ENCODE measurements at places on chromosomes 12 and 14. TPM values are rescaled to one million over a fixed set of nuclear protein-coding genes. Genes with fewer than 3 reads are reported as not detected.
A peak's percentile ranks its signal among the peaks of the same experiment; 100 is the strongest.

- no peaks in the 10 kb centered on the region for H3K27me3 ChIP-seq
- no peaks in the 10 kb centered on the region for H3K36me3 ChIP-seq
- H3K27ac ChIP-seq = no peak overlapping the region
- H3K4me1 ChIP-seq = no peaks in the 10 kb centered on the region
These were observed 598.7 kb downstream of the SOX5 start for GRCh38 chr12:23350808-23351207.

DNA sequence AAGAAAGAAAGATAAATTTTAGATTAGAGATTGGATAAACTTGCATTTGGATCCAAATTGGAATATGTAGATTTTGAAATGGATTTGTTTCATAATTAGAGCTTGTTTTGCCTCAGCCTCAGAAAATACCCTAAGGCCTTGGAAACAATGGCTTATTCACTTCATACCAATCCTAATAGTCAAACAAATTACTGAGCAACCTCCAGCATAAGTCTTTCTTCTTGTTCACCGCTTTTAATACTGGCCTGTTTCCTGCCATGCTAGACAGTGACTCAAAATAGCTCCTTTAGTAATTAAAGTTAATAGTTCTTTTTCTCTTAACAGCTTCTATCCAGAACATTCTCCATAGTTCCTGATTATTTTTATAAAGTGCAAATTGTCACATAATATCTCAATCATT is 110.9 kb upstream of the DNM1L start:
- no peaks in the 10 kb centered on the region for H3K27me3 ChIP-seq
- no peak overlapping the region for H3K27ac ChIP-seq
- DNase-seq = no peak

GRCh38 chr12:14710632-14711320 is 14.4 kb upstream of the GUCY2C start:
- DNase-seq = no peak
- peaks cover 3% of the 10 kb centered on the region for H3K36me3 ChIP-seq
- H3K27me3 ChIP-seq = peaks cover 24% of the 10 kb centered on the region
- no peaks in the 10 kb centered on the region for H3K4me1 ChIP-seq

DNA sequence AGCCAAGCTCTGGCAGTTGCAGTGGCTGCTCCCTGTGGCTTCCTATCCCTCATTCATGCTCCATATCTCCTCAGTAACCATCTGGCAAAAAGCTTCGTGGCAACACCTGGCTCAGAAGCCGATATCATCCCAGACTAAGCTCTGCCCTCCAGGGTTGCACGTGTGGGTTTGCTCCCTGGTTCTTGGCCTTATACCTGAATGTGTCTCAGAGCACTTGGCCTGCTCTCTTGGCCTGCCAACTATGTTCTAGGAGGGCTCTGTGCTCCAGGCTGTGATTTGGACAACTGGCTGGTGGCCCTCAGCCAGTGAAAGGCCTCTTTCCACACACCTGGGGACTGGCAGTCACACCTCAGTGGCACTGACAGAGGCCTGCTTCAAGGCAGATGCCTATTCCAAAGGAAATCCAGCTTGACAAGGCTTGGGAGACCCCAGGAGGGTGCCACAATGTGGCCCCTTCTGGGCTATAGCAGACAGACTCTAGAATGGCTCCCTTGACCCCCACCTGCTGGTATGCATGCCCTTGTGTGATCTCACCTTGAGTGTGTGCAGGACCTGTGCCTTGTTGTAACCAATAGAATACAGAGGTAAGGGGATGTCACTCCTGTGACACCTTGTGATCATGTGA is 10.5 kb downstream of the PLD4 start:
- peaks cover 4% of the 10 kb centered on the region for H3K4me1 ChIP-seq
- H3K36me3 ChIP-seq = peaks cover 10% of the 10 kb centered on the region
- no peaks in the 10 kb centered on the region for H3K27me3 ChIP-seq
- H3K4me3 ChIP-seq = no peak overlapping the region

DNA sequence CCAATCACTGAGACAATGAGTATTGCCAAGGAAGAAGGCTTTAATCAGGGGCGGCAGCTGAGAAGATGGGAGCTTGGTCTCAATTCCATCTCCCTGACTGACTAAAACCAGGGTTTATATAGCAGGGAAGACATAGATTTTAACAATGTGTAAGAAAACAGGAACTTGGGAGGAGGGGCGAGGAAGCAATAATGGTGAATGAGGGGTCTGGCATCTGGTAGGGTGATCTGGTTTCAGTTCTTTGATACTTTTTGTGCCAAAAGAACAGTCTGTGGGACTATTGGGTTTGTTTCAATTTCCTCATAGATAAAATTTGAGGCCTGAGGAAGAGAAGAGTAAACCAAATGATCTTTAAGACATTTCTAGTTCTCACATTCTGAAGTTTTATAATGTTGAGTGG is 49.2 kb downstream of the FUT8 start:
- no peak overlapping the region for H3K4me3 ChIP-seq
- no peaks in the 10 kb centered on the region for H3K27me3 ChIP-seq
- DNase-seq = no peak
- H3K4me1 ChIP-seq = peaks cover 24% of the 10 kb centered on the region
- no peak overlapping the region for H3K27ac ChIP-seq

GRCh38 chr14:35931346-35931745 is 105.2 kb downstream of the BRMS1L start:
- no peak overlapping the region for H3K27ac ChIP-seq
- peaks cover 22% of the 10 kb centered on the region for H3K27me3 ChIP-seq
- H3K4me3 ChIP-seq = no peak overlapping the region
- no peaks in the 10 kb centered on the region for H3K4me1 ChIP-seq

GRCh38 chr12:42167711-42168110 is 23.0 kb upstream of the GXYLT1 start:
- no peak for DNase-seq
- peaks cover 3% of the 10 kb centered on the region for H3K36me3 ChIP-seq
- peak overlapping the region; percentile 91 for H3K27ac ChIP-seq
- no peak overlapping the region for H3K4me3 ChIP-seq
- peaks cover 33% of the 10 kb centered on the region for H3K4me1 ChIP-seq

DNA sequence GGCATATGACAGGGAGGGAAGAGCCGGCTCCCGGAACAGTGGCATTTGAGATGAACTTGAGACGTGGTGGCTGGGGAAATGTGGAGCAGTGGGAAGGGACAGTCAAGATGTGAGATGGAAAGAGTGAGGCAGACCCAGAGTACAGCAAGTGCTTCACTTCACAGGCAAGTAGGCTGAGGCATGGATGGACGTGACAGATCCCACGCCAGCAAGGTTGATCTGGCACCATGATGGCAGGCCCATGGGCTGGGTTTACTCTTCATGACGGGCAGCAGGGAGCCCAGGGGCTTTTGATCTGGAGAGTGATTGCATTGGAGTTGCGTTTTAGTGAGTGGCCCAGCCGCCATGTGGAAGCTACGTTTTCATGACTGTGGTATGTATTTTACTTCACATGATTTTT is 17.9 kb upstream of the EML1 start:
- H3K27ac ChIP-seq = no peak overlapping the region
- no peak overlapping the region for H3K4me3 ChIP-seq
- no peak for DNase-seq
- peaks cover 5% of the 10 kb centered on the region for H3K36me3 ChIP-seq
- H3K27me3 ChIP-seq = no peaks in the 10 kb centered on the region

GRCh38 chr14:79658221-79658620 is 553.1 kb downstream of the DIO2 start:
- H3K36me3 ChIP-seq = no peaks in the 10 kb centered on the region
- no peak for DNase-seq
- no peak overlapping the region for H3K4me3 ChIP-seq
- H3K4me1 ChIP-seq = no peaks in the 10 kb centered on the region
- H3K27me3 ChIP-seq = no peaks in the 10 kb centered on the region
- no peak overlapping the region for H3K27ac ChIP-seq

- peaks cover 4% of the 10 kb centered on the region for H3K27me3 ChIP-seq
- H3K27ac ChIP-seq = no peak overlapping the region
- H3K4me3 ChIP-seq = no peak overlapping the region
- DNase-seq = no peak
- H3K36me3 ChIP-seq = no peaks in the 10 kb centered on the region
- peaks cover 6% of the 10 kb centered on the region for H3K4me1 ChIP-seq
These were observed 47.8 kb downstream of the TESPA1 start for GRCh38 chr12:54936736-54937135.

DNA sequence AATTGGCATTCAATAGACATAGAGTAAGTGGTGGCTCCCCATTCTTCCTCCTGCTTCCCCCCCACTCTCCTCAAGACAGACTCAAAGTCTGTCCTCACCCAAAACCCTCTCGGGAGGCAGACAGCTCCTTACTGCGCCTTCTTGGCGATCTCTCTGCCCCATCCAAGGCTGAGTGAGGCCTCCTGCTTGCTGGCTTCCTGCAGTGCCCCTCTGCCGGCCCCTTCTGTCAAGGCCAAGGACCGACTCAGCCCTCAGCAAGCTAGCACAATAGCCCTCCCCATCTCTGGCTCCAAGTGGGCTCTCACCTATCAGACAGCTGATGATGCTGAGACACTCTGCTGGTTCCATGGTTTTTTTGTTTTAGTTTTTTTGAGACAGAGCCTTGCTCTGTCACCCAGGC is 62.5 kb upstream of the DLK1 start:
- H3K27me3 ChIP-seq = peaks cover 11% of the 10 kb centered on the region
- no peaks in the 10 kb centered on the region for H3K36me3 ChIP-seq
- H3K27ac ChIP-seq = no peak overlapping the region

- peak overlapping the region; percentile 67 for H3K27ac ChIP-seq
- peaks cover 78% of the 10 kb centered on the region for H3K4me1 ChIP-seq
- no peaks in the 10 kb centered on the region for H3K27me3 ChIP-seq
- DNase-seq = no peak
These were observed 504.5 kb downstream of the PCNX1 start for GRCh38 chr14:71411738-71412137.

- no peak for DNase-seq
- H3K27me3 ChIP-seq = no peaks in the 10 kb centered on the region
- peaks cover 21% of the 10 kb centered on the region for H3K4me1 ChIP-seq
- no peak overlapping the region for H3K27ac ChIP-seq
- H3K4me3 ChIP-seq = no peak overlapping the region
These were observed 28.7 kb upstream of the CERS5 start for GRCh38 chr12:50195832-50196231.

DNA sequence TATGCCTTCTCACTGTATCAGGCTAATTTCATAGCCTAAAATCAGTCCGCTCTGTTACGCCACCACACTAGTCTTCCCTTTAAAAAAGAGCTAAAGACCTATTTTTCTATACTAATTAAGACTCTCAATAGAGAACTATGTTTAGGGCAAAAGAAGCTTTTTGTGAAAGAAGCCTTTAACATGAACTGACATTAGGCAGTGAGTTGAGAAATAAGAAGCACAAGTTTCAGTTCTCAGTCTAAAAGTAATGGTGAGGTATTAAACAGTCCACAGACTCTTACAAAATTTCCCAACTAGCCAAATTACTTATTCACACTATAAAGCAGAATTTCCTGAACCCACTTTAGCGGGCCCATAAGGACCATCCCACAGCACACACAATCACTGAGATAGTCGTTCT is 93.7 kb downstream of the SOX5 start:
- H3K27me3 ChIP-seq = no peaks in the 10 kb centered on the region
- peaks cover 2% of the 10 kb centered on the region for H3K36me3 ChIP-seq
- peaks cover 4% of the 10 kb centered on the region for H3K4me1 ChIP-seq
- DNase-seq = no peak

GRCh38 chr12:104738776-104739642 is 219.1 kb downstream of the SLC41A2 start:
- no peaks in the 10 kb centered on the region for H3K36me3 ChIP-seq
- H3K27ac ChIP-seq = no peak overlapping the region
- H3K4me1 ChIP-seq = peaks cover 50% of the 10 kb centered on the region
- no peak overlapping the region for H3K4me3 ChIP-seq
- no peaks in the 10 kb centered on the region for H3K27me3 ChIP-seq

GRCh38 chr14:24665440-24665991 is 31.5 kb upstream of the GZMB start:
- H3K4me3 ChIP-seq = no peak overlapping the region
- no peak for DNase-seq
- no peak overlapping the region for H3K27ac ChIP-seq

GRCh38 chr12:114998118-114998749 is 314.3 kb upstream of the TBX3 start:
- no peaks in the 10 kb centered on the region for H3K36me3 ChIP-seq
- no peak overlapping the region for H3K27ac ChIP-seq
- DNase-seq = no peak
- peaks cover 3% of the 10 kb centered on the region for H3K27me3 ChIP-seq
- no peaks in the 10 kb centered on the region for H3K4me1 ChIP-seq

GRCh38 chr14:38224338-38224737 is 16.6 kb downstream of the SSTR1 start:
- H3K27me3 ChIP-seq = peaks cover 1% of the 10 kb centered on the region
- H3K36me3 ChIP-seq = no peaks in the 10 kb centered on the region
- no peak overlapping the region for H3K27ac ChIP-seq
- H3K4me1 ChIP-seq = no peaks in the 10 kb centered on the region

GRCh38 chr14:72416892-72417291 is 477.0 kb downstream of the DPF3 start:
- H3K36me3 ChIP-seq = no peaks in the 10 kb centered on the region
- peaks cover 5% of the 10 kb centered on the region for H3K27me3 ChIP-seq
- H3K4me1 ChIP-seq = peaks cover 4% of the 10 kb centered on the region
- no peak overlapping the region for H3K4me3 ChIP-seq
- no peak overlapping the region for H3K27ac ChIP-seq

GRCh38 chr14:74347795-74348100 is 523 bp upstream of the VRTN start:
- no peak overlapping the region for H3K4me3 ChIP-seq
- H3K27me3 ChIP-seq = peaks cover 40% of the 10 kb centered on the region
- H3K27ac ChIP-seq = no peak overlapping the region

- no peaks in the 10 kb centered on the region for H3K27me3 ChIP-seq
- H3K4me3 ChIP-seq = no peak overlapping the region
- H3K4me1 ChIP-seq = peaks cover 27% of the 10 kb centered on the region
- peaks cover 6% of the 10 kb centered on the region for H3K36me3 ChIP-seq
These were observed 119.7 kb upstream of the MED13L start for GRCh38 chr12:116397148-116397547.

DNA sequence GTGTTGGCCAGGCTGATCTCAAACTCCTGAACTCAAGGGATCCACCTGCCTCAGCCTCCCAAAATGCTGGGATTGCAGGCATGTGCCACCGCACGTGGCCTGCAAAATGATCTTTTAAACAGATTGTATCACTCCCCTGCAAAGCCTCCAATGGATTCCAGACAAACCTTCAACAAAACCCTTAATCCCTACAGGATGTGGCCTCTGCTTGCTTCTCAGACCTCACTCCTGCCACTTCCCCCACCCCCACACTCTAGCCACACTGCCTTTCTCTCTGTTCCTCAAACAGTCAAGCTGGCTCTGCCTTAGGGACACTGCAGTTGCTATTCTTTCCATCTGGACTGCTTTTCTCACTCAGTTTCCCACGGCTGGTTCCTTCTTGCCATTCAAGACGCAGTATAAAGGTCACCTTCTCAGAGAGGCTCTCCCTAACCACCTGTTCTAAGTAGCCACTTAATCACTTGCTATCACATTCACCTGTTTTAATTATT is 47.3 kb upstream of the TMED10 start:
- H3K4me3 ChIP-seq = no peak overlapping the region
- H3K36me3 ChIP-seq = no peaks in the 10 kb centered on the region
- no peak for DNase-seq
- H3K27me3 ChIP-seq = no peaks in the 10 kb centered on the region
- H3K4me1 ChIP-seq = peaks cover 24% of the 10 kb centered on the region

- DNase-seq = no peak
- no peak overlapping the region for H3K4me3 ChIP-seq
- no peaks in the 10 kb centered on the region for H3K27me3 ChIP-seq
- H3K4me1 ChIP-seq = peaks cover 11% of the 10 kb centered on the region
- H3K27ac ChIP-seq = no peak overlapping the region
- H3K36me3 ChIP-seq = no peaks in the 10 kb centered on the region
These were observed 27.0 kb upstream of the HIF1A start for GRCh38 chr14:61668282-61668681.

Gene NRL
- total RNA-seq = 1.6 TPM

Gene LARP4
- 38.9 TPM for total RNA-seq

Gene AQP5
- total RNA-seq = not detected

Gene HSP90AA1
- 242 TPM for total RNA-seq

Gene POTEM
- not detected for total RNA-seq

Gene FOXN4
- total RNA-seq = not detected

Gene RAPGEF3
- 1.3 TPM for total RNA-seq

Gene DBX2
- total RNA-seq = not detected

All from chondrocyte (in vitro differentiated cells).